ENCODE measurements at places on chromosomes 4 and X.

GRCh38 chrX:8345473-8345872 is 119.2 kb upstream of the VCX3B start:
- no peak for DNase-seq

DNA sequence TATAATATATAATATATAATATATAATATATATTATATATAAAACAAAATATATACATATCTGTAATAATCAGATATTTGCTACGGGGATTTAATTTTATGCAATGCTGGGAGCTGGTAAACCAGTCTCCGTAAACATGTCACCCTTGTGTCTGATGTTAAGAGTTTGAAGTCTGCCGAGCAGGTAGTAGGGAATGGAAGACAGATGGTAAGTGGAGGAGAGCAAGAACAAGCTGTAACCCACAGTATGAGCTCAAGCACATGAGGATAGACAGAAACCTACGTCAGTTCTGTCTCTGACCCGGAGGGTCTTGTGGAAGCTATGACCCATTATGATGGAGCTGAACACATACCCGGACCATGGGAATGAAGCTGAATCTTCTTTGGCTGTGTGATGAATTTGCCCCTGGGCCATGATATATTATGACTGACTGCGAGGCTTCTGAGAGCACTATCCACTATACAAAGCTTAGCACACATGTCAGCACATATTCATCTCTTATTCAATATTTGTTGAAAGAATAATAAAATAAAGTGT is 46.2 kb downstream of the TIGD2 start:
- DNase-seq: no peak

DNA sequence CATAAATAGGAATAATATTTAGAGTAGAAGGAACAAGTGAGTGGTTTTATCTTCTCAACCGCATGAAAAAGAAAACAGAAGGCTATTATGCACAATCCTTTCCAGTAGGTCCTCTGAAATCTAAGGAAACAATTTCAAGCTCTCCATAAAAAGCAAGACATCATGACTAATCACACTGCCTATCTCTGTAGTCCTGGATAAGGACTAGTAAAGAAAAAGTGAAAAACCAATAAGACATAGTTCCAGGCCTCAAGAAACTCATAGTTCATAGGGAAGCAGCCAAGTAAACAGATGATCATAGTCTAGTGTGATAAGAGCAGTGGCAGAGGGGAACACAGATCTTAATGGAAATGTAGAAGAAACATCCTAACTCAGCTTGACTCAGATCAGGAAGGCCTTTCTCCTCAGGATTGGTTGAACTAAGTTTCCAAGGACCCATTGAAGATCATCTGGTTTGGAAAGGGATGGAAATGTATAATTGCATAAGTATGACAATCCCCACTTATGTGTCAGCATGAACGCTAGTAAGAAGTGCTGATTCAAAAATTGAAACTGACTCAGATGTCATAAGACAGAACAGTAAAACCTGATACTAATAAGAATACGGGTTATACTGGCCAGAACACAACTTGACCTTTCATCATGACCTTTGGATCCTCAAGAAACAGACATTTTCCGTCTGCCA is 155.3 kb downstream of the GRIA3 start:
- DNase-seq: no peak

DNA sequence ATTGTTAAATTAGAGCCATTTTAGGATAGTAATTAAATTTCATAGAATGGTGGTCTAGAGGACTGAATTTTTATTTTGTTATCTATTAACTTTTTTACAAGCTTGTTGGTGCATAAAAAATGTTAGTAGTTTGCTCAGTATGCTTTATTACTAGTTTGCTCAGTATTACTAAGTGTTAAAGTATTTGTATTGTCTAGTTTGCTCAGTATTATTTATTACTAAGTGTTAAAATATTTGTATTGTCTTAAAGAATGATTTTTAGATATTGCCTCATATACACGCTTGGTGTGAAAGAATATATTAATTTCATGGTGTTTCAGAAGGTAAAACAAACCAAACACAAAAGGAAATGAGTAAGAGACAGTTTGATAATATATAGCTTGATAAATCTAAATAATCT is 268.4 kb upstream of the MAGEB18 start:
- DNase-seq: no peak

- DNase-seq: no peak
These were observed 199.8 kb upstream of the WDFY3 start for GRCh38 chr4:85166318-85166717.

GRCh38 chr4:88618782-88619485 is 26.7 kb downstream of the HERC3 start:
- no peak for DNase-seq

DNA sequence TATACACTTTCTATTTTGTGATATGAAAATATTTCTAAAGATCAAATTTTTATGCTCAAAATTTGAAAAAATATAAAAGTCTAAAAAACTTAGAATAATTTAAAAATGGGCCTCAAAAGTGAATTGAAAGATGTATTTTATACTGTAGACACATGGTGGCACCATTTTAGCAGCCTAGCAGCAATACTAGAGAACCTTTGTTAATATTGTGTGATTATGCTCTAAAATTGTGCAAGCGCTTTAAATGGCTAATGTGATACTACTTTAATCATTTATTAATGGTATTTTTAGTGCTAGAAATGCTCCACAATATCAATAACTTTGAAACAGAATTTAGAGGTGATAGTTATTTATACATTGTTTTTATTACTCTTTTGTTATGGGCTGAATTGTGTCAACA is 3.7 kb upstream of the GUF1 start:
- DNase-seq: peak; percentile 74
